ENCODE measurements at places on chromosomes 7 and 10.

DNA sequence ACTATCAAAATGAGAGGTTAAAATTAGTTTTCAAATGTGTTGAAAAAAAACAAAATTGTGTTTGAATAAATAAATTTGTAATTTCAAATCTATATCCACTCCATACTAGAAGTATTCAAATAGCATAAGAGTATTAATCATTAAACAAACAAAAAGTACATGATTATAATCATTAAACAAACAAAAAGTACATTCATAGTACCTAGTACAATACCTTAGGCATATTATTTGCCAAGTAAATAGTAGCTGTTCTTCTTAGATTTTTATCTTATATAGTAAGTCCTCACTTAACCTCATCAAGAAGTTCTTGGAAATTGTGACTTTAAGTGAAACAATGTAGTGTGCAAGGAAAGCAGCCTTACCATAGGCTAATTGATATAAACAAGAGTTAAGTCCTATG, 349.3 kb upstream of the VWC2 start:
- DNase-seq = no peak

DNA sequence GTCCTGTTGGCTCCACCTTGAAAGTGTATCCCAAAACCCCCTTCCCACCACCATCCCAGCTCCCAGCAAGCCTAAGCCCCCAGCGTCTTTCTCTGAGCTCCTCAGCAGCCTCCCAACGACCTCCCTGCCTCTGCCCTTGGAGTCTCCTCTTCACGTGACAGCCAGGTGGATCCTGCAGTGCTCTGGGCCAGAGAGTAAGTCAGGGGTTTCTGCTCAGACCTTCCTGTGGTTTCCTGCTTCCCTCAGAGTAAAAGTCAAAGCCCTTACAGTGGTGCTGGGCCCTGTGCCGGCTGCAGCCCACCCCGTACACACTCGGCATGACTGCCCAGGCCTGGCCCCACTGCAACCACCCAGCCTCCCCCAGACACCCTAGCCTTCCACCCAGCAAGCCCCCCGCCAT, 51.9 kb downstream of the OAT start:
- no peak for DNase-seq

DNA sequence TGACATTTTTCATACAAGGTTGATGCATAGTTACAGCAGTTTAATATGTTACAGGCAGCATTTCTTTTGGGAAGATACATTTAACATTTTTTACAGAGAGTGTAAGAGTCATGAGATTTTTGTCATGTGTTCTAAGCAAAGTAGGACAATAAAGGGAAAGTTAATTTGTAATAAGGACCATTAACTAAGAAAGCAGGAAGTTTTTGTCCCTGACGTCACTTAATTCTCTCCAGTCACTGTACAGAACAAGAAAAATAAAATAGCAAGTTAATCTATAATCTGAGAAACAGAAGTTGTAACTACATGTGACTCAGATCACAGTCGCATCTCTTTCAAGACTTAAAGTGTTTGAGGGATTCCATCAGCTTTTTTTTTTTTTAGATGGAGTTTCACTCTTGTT, 49.5 kb upstream of the CAPZA2 start:
- DNase-seq = no peak

GRCh38 chr7:140928491-140929309, 4.0 kb upstream of the BRAF start:
- DNase-seq = no peak

GRCh38 chr10:29535012-29535777, 99.6 kb downstream of the SVIL start:
- peak; percentile 77 for DNase-seq
